Neural crest cell (in vitro differentiated cells): ENCODE measurements at places on chromosomes 16 and 17. TPM values are rescaled to one million over a fixed set of nuclear protein-coding genes. Genes with fewer than 3 reads are reported as not detected.

The NPIPB13 gene
- total RNA-seq = 11.2 and 15.4 TPM in 2 replicates

DNA sequence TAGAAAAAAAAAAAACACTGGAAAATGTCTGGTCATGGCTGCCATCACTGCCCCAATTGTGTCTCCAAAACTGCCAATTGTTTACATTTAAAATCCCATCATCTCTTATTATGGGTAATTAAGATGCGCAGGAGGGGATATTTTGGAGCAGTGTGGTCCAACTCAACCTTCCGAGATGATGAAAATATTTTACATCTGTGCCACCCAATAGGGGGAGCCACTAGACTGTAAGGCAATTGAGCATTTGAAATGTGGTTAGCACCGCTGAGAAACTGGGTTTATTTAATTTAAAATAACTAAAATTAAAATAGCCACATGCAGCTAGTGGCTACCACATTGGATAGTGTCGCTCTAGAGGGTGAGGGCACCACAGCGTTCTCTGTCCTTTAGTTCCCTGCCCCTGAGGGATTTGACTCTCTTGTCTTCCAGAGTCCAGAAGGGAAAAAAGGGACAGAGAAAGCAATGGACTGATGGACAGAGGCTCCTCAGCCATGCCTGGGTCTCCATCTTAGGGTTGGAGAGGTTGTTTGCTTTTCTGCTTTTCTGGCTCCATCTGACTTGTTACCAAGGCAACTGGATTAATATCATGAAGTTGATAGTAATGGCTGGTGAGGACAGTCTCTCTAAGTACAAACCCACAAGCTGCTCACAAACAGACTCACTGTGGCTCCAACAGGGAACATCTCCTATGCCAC is 3.5 kb downstream of the MPO start:
- no peaks in the 10 kb centered on the region for H3K4me1 ChIP-seq
- H3K36me3 ChIP-seq = no peaks in the 10 kb centered on the region
- H3K4me3 ChIP-seq = no peak overlapping the region
- no peak for DNase-seq

GRCh38 chr16:14203166-14203565 is 132.0 kb downstream of the MRTFB start:
- no peak overlapping the region for H3K4me3 ChIP-seq
- DNase-seq = no peak
- H3K27me3 ChIP-seq = no peaks in the 10 kb centered on the region
- no peak overlapping the region for H3K27ac ChIP-seq
- peaks cover 10% of the 10 kb centered on the region for H3K36me3 ChIP-seq

DNA sequence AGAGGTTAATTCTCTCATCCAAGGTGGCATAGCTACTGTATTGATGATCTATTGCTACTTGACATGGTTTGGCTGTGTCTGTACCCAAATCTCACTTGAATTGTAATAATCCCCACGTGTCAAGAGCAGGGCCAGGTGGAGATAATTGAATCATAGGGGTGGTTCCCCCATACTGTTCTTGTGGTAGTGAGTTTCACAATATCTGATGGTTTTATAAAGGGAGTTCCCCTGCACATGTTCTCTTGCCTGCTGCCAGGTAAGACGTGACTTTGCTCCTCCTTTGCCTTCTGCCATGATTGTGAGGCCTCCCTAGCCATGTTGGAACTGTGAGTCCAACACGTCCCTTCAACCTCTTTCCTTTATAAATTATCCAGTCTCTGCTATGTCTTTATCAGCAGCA is 22.9 kb upstream of the CPPED1 start:
- peaks cover 25% of the 10 kb centered on the region for H3K27me3 ChIP-seq
- no peaks in the 10 kb centered on the region for H3K36me3 ChIP-seq
- H3K4me1 ChIP-seq = no peaks in the 10 kb centered on the region
- no peak overlapping the region for H3K27ac ChIP-seq
- H3K4me3 ChIP-seq = no peak overlapping the region
- DNase-seq = no peak

GRCh38 chr16:81796035-81796434 is 16.9 kb downstream of the PLCG2 start:
- no peaks in the 10 kb centered on the region for H3K36me3 ChIP-seq
- DNase-seq = no peak
- H3K4me3 ChIP-seq = no peak overlapping the region
- no peak overlapping the region for H3K27ac ChIP-seq

GRCh38 chr16:72487283-72487682 is 315.3 kb upstream of the PMFBP1 start:
- H3K27me3 ChIP-seq = no peaks in the 10 kb centered on the region
- no peaks in the 10 kb centered on the region for H3K4me1 ChIP-seq
- H3K36me3 ChIP-seq = peaks cover 4% of the 10 kb centered on the region
- no peak overlapping the region for H3K4me3 ChIP-seq
- no peak overlapping the region for H3K27ac ChIP-seq
- DNase-seq = no peak

DNA sequence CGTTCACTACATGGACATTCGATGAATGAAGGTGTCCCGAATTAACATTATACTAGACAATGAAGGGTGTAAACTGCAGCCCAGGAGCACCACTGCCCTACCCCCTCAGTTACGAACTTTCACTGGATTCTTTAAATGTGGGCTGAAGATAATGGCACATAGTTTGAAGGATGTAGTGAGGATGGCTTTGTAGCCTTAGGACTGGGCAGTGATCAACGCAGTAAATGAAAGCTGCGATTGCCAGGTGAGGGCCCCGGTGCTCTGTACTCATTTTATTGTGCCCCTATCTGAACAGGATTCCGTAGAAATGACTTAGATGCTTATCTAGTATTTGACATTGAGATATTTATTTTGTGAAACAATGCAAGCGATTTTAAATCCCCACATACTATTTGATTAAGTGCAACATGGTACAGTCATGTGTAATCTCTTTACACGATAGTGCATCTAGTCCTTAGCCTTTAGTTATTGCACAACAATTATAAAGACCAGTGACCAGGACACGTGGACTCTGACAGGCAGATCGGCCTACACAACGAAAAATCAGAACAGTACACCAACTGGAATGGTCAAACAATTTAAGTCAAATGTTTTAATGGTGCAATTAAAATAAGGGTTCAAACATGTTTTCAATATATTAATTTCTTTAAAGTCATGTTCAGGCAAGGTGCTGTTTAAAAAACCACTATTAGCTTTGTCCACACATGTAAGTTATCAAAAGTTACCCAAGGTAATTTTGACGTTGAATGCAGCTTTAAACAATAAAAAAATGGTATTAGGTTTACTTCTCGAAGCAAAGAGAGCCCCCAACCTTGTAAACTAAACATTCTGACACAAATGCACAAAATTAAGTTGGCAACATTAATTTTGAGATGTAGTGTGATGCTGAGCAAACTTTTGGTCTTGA is 17.4 kb upstream of the ERN1 start:
- no peaks in the 10 kb centered on the region for H3K27me3 ChIP-seq
- H3K36me3 ChIP-seq = peaks cover 17% of the 10 kb centered on the region
- peaks cover 18% of the 10 kb centered on the region for H3K4me1 ChIP-seq
